ENCODE measurements at places on chromosomes 1 and 21. TPM values are rescaled to one million over a fixed set of nuclear protein-coding genes. Genes with fewer than 3 reads are reported as not detected.
A peak's percentile ranks its signal among the peaks of the same experiment; 100 is the strongest.

Gene ESRRG
- 1.9 TPM for total RNA-seq

DNA sequence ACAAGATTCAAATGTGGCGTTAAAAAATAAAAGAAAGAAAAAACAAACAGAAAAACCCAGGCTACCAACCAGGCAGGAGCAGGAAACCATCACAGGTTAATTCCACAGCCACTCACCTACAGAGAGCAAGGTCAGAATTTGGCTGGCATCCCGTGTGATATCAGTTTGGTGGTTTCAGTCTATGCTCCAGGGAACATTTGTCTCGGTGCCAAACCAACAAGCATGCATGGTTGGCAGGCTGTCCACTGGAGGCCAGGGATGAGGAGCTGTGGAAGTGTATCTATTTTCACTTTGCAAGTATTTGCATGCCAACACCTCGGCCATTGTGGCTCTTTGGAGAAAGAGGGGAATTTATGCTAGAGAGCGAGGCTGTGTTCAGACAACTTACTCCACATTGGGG lies 53.1 kb upstream of the PROX1 start:
- peaks cover 7% of the 10 kb centered on the region for H3K4me1 ChIP-seq
- H3K4me3 ChIP-seq: no peak overlapping the region
- DNase-seq: peak; percentile 61

DNA sequence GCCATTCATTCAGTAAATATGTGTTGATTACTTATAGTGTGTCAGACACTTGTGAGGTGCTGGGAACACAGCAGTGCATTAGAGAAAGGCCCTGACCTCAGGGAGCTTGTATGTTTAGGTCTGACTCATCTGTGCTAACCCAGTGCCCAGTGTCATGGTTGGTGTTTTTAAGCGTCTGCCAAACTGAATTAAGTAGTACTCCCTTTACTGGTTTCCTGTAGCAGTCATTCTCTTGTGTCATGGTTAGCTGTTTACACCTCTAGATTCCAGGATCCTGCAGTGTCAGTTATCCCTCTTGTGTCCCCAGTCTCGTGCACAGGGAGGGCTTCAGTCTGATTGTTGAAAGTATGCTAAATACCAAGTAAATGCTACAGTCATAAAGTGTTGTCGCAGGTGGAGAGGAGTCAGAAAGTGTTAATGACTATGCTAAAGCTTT lies 14.2 kb downstream of the UCK2 start:
- H3K4me1 ChIP-seq: peaks cover 23% of the 10 kb centered on the region
- H3K27ac ChIP-seq: no peak overlapping the region
- DNase-seq: no peak
- no peaks in the 10 kb centered on the region for H3K36me3 ChIP-seq
- peaks cover 5% of the 10 kb centered on the region for H3K27me3 ChIP-seq

DNA sequence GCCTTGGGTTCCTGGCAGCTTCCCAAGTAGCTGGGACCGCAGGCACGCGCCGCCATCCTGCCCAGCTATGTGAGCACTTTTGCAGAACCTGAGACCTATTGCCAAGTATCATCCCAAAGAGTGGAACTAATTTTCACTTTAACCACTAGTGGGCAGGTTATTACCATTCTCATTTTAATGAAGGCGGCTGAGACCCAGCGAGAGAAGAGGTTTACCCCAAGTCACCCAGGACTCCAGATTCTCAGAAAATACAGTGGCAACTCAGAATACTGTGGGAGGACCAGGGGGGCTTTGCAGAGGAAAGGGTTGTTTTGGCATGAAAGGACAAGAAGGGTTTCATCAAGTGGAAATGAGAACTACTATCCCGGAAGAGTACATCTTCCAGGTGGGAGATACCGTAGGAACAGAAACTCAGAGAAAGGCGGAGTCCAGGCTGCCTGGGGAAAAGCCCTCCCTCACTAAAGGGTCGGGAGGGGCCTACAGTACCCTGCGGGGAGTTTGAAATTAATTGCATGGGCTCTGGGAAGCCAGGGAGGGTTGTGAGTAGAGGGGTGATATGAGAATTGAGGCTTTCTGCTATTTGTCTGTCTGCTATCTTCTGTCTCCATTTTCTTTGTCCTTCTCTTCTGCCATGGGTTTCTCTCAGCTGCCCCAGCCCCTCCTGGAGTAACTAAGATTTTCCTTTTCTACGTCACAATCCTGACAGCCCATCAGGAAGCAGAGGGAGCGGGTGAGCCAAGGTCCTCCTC lies 7.2 kb upstream of the SEMA4A start:
- peaks cover 1% of the 10 kb centered on the region for H3K36me3 ChIP-seq
- peaks cover 5% of the 10 kb centered on the region for H3K27me3 ChIP-seq
- H3K4me3 ChIP-seq: peak overlapping the region; percentile 17
- DNase-seq: peak; percentile 84
- peak overlapping the region; percentile 32 for H3K27ac ChIP-seq
- peaks cover 28% of the 10 kb centered on the region for H3K4me1 ChIP-seq

- peaks cover 12% of the 10 kb centered on the region for H3K4me1 ChIP-seq
- DNase-seq: no peak
- H3K27ac ChIP-seq: no peak overlapping the region
- peaks cover 14% of the 10 kb centered on the region for H3K36me3 ChIP-seq
Observed at GRCh38 chr1:214402613-214403083, 121.7 kb downstream of the SMYD2 start.

- no peak overlapping the region for H3K27ac ChIP-seq
- DNase-seq: no peak
- H3K4me3 ChIP-seq: no peak overlapping the region
- peaks cover 10% of the 10 kb centered on the region for H3K4me1 ChIP-seq
- peaks cover 9% of the 10 kb centered on the region for H3K36me3 ChIP-seq
- no peaks in the 10 kb centered on the region for H3K27me3 ChIP-seq
Observed at GRCh38 chr1:43313771-43314170, 13.0 kb downstream of the TIE1 start.

DNA sequence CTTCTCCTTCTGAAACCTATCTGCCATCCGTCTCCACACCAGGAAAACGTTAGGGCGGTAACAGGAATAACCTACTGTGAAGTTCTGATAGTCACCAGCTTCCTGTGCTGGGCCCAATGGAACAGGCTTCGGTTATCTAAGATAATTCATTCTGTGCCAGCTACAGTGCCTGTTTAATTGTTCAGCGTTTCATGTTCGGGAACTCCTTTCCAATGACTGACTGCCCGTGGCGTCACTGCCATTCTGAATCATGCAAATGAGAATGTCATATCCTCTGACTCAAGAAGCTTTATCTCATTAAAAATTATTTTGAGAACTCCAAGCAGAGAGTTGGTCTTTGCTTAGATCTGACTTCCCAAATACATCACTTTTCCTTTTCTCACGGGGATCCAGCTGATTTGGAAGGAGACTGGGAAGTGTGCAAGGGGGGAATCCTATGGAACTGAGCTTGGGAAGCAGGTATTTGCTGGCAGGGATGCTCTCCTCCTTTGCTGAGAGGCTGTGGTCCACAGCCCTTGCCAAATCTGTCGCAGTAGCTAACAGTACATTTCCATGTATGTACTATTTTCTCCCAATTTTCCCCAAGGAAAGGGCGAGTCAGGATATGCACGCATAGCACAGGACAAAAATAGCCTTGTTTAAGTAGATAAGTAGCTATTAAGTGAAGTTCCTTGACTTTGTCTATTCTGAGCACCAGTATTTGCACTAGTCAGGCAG lies 358.7 kb downstream of the LTN1 start:
- peak overlapping the region; percentile 47 for H3K27ac ChIP-seq
- no peak for DNase-seq
- no peaks in the 10 kb centered on the region for H3K27me3 ChIP-seq
- no peak overlapping the region for H3K4me3 ChIP-seq
- no peaks in the 10 kb centered on the region for H3K4me1 ChIP-seq

GRCh38 chr1:47298025-47298699 lies 15.8 kb downstream of the STIL start:
- no peaks in the 10 kb centered on the region for H3K36me3 ChIP-seq
- H3K4me1 ChIP-seq: peaks cover 8% of the 10 kb centered on the region
- no peak for DNase-seq
- peak overlapping the region; percentile 46 for H3K27ac ChIP-seq

DNA sequence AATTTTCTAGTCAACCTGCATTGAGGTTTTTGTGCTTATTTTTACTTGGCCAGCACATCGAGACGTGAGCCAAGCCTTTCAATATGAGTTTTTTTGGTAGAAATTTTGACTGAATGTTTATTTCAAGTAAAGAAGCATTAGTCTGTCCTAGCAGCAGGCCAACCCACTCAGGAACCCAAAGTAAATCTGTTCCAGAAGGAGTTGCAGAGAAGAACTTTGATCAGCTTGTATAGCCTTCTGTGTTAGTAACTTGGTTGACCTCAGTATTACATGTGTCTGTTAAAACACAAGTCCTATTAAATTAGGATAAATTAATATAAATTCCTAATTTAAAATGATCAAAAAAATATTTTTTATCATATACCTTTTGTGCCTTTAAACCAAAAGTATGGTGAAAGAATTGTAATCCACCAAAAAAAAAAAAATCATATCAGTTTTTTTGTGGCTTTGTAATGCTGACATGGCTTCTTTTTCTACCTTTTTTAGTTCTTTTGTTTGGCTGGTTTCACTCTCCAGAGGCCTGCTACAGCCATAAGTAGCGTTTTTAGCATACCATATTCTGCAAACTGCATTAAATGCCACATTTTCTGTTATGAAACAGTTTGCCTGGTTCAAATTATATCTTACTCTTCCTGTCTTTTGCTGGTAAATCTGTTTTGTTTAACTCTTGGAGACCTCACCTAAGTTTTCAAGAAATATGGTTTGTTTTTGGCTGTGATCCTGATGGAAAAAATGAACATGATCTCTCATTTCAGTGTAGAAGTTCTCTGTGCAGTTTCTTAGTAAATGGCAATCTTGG lies 39.5 kb downstream of the ATF6 start:
- DNase-seq: no peak
- no peak overlapping the region for H3K4me3 ChIP-seq
- H3K27ac ChIP-seq: no peak overlapping the region
- H3K36me3 ChIP-seq: peaks cover 43% of the 10 kb centered on the region
- H3K4me1 ChIP-seq: no peaks in the 10 kb centered on the region
- no peaks in the 10 kb centered on the region for H3K27me3 ChIP-seq

GRCh38 chr1:99685516-99686180 lies 39.7 kb downstream of the PALMD start:
- peaks cover 19% of the 10 kb centered on the region for H3K36me3 ChIP-seq
- no peak overlapping the region for H3K27ac ChIP-seq
- DNase-seq: peak; percentile 69

All from lower lobe of right lung (tissue), 2 donors.